ENCODE measurements at places on chromosomes 1 and 21. TPM values are rescaled to one million over a fixed set of nuclear protein-coding genes. Genes with fewer than 3 reads are reported as not detected.
A peak's percentile ranks its signal among the peaks of the same experiment; 100 is the strongest.

DNA sequence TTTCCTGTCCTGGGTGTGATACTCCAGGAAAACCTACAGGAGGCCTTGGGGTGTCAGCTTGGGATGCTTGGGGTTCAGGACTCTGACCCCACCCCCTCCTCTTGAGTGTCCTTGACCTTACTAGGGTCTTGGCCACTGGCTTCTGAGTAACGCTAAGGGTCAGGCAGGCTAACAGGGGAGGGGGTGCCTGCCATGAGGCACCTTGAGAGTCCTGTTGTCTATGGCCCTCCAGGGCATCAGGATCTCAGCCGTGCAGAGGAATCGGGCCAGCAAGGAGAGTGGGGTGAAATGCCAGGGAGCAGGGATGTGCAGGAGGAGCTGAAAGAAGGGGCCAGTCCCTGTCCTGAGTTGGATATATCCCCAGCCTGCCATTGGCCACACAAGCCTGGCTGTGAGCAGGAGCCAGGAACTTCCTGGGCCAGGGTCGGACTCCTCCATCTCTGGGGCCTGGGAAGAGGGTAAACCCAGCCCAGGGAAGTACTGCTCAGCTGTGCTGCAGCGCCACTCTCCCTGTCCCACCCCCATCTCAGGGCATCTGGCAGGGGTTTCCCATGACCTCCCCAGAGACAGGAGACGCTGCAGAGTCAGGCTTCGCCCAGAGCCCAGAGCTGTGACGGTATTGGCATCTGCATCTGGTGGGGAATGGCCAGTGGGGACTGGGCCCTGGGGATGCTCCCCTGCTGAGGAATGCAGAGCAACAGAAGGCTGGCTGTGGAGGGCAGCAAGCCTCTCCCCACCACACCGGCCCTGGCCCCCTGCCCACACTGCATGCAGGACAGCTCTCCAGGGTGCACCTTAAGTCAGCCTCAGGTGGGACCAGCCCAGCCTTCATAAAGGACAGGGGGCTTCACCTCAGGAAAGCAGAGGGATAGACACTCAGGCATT is 6.3 kb downstream of the KIF21B start:
- no peak for DNase-seq

DNA sequence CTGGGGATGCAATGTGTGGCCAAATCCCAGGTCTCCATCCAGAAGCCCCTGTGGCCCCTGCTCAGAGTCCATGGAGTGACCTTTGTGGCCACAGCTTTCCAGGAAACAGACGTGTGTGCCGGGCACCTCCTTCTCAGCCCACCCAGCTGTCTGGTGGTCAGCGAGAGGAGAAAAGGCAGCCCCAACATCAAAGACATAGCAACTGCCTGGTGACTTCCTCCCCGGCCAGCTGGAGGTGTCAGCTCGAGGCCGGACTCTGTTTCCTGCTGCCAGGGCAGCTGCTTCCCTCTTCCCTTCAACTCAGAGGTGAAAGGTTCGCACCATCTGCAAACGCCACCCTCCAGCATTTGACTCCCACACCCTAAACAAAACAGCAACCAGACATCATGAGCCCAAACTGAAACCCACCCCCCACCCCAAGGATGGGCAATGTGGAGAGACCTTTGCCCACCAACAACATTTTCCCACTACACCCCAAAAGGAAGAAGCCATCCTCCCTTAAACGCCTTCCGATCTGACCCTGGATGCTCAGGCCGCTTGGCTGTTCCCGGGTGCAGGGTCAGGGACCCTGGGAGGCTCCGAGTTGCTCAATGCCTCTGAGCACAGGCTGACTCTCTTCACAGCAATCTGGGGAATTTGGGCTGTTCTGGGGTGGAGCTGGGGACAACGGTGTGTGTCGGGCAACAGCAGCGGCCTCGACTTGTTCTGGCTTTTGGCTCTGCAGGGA is 162.3 kb downstream of the PSMG1 start:
- DNase-seq: peak; percentile 18

DNA sequence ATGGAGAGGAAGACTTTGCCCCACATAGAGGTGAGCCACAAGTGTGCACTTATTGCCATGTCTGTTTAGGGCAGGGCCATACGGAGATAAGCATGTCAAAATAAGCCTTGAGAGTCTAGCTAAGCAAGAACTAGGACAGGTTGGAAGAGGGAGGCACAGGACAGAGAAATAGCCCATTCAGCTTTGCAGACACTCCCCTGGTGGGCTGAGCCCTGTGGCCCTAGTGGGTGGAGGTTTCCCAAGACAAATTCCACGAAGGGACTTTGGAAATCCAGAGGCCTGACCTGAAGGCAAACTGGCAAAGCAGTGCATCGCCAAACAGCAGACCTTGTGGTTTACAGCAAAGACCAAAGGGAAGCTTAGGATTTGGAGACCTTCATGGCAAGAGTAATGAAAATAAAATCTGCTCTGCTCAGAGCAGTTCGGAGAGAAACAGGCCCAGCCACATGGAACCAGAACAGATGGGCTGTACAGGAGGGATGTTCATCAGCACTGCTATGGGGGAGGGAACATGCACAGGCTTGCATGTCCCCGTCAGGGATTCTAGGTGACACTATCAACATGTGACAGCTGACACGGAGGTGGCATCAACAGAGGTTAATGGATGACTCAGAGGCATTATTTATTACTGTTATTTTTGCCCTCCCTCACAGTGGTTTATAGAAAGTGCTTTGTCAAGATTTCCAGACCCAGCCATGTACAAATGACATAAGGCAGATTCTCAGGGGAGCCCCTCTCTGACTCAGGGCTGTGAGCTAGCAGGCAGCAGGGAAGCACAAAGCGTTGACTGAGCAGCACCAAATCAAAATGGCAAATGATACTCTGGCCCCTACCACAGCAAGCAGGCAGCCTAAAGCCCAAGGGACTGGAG is 90.1 kb upstream of the IRF2BP2 start:
- peak; percentile 67 for DNase-seq

- DNase-seq: no peak
Measured at GRCh38 chr1:194469282-194469681, 1282.9 kb upstream of the B3GALT2 start.

DNA sequence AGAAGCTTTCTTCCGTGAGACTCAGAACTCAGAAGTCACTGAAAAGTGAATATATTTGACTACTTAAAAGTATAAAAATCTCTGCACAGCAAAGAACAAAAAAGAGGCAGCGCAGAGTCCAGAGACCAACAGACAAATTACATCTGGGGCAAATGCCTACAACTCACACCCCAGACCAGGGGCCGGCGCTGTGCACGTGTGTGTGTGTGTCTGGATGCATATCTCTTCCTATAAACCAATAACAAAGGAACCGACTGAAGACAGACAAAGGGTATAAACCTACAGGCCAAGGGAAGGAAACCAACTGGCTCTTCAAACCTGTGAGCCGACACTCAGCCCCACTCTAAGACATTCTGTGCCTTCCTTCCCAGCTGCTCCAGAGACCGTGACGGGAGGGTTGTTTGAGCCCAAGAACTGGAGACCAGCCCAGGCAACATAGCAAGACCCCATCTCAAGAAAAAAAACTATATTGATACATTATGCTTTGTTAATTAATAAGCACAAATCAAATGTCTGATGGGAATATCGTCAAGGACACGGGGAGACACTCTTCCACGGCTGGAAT is 18.8 kb downstream of the WNT9A start:
- no peak for DNase-seq

DNA sequence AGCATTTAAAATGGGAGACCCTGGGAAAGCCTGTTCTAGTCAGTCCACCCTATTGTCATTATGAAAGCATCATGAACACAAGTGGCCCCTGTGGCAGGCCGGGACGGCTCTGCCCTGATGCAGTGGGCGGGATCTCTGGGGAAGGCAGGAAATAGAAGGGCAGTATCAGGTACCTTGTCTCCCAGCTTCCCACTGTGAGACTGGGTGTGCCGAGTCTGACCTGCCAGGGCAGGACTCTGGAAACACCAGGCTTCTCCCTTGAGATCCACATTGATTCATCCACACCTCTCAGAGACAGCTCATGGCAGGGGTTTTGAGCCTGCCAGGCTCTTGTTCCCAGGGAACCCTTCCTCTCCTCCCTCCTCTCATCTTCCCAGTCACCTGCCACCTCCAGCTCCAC is 24.5 kb upstream of the GNPAT start:
- DNase-seq: no peak

GRCh38 chr1:38076455-38076854 is 29.9 kb upstream of the POU3F1 start:
- DNase-seq: no peak

DNA sequence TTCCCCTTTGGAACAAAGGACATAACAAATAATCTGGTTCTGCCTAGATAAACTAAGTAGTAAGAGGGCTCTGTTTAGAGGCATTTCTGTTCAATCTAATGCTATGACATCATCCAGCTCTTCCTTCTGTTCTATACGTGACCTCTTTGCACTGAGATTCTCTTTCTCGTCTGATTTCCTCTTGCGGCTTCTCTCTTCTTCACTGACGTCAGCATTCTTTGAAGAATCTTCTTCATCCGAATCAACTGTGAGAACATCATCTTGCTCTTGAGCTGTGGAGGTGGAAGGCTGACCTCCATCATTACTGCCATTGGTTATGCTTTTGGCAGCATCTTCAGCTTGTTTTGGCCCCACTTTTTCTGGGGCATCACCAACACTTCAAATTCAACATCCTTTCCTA is 130.4 kb downstream of the HS2ST1 start:
- no peak for DNase-seq

DNA sequence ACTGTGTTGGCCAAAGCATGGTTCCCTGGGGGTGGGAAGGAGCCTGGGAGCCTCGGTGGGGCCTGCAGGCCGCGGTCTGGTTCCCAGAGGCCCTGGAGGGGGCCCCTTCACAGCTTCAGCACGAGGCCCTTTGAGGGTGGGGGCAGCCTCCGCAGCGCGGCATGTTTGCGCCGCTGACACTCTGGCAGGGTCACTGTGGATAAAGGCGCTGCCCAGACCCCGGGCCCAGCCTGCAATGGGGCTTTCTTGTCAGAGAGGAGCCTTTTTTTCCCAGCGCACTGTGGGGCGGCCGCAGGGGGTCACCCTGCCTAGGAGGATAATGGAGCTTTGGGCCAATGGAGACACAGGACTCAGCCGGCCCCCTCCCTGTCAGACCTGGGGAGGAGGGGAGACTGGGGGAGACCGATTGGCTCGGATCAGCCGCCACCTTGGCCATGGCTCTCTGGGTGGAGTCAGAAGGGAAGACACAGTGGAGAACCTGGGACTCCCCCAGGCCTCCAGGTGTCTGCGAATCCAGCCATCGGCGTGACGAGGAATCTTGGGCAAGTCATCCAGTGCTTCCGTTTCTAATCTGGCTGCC is 26.0 kb downstream of the EPHB2 start:
- DNase-seq: no peak

- peak; percentile 33 for DNase-seq
Measured at GRCh38 chr1:169107603-169108208, 1.2 kb downstream of the ATP1B1 start.

DNA sequence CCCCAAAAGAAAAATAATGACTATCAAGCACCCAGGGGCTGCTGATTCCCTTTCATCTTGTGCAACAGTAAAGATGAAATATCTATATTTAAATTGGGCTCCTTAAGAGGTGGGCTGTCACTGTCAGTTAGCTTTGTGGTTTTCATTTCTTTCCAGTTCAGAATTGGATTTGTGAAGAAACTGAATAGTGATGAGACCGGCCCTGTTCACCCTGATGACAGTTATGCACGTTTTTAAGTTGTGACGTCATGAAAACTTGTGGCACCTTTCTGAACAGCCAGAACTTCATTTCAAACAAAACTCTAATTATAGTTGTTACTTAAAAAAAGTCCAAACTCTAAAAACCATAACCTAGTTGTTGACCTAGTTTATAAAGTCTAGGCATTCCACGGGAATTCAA is 125.9 kb downstream of the RUNX1 start:
- DNase-seq: no peak

CCSAP gene
- 19.1 TPM for total RNA-seq

- DNase-seq: peak; percentile 81
Measured at GRCh38 chr1:201184307-201185122, 6.1 kb upstream of the IGFN1 start.

GRCh38 chr1:183952101-183952500 is 85.4 kb downstream of the COLGALT2 start:
- DNase-seq: no peak

Data from RPMI7951 (cell line).